Effector memory CD8-positive, alpha-beta T cell (primary cell): ENCODE measurements at places on chromosomes 5 and 9.

GRCh38 chr9:118401546-118401945, 697.3 kb downstream of the TLR4 start:
- no peak for DNase-seq

DNA sequence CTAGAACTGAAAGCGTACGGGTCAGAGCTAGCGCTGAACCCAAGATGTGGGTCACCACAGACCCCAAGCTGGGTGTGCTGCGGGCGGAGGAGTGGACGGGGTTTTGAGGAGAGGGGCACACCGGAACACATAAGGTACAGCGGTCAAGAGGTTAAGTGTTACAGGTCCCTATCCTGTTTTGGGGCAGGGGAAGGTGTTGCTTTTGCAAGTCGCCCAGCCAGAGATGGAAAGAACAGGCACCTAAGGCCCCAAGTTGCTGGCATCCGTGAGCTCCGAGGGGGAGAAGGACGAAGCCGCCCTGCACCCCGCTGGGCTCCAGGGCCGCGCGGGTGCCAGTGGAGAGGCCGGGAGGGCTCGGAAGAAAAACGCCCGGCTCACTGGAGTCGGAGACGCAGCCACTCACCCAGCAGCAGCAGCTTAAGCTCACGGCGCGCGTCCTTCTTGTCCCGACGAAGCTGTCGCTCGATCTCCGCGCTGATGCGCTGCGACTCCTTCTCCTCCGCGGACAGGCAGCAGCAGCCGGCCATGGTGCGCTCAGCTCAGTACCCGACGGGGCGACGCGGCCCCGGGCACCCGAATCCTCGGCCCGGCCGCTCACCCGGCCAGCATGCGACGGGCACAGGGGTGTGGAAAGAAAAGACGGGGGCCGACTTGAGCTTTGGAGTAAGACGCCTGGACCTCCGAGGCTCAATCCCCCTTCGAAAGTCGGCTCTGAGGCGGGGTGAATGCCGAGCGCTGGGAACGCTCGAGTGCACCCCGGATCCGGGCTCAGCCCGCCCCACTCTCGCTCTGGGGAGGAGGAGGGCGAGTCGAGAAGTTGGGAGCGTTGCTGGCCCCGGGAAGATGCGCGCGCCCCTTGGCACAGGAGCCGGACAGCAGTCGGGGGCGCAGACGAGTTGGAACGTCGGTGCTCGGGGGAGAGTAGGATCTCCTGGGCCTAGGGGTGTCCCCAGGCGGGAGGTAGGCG, 572 bp downstream of the GNA14 start:
- no peak for DNase-seq

- no peak for DNase-seq
Observed at GRCh38 chr5:55387865-55388264, 80.1 kb downstream of the MTREX start.

DNA sequence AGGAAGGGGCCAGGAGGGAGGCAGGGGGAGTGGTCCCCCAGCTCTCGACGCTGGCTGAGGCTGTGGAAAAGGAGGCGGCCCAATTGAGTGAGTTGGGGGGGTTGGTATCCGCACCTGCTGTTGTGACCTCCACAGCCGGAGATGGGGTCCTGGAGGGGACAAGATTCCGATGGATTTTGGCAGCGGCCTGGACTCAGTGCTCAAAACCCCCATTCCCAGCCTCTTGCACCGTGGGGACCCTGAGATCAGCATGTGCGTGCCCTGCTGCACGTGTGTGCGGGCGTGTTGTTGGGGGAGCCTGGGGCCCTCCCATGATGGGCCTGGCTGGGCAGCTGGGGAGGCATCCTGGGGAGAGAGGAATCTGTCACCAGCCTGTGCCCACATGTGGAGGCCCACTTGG, 15.0 kb downstream of the CNTFR start:
- no peak for DNase-seq

- DNase-seq: no peak
Observed at GRCh38 chr5:89769975-89770374, 639.6 kb downstream of the CETN3 start.

GRCh38 chr5:113354055-113354454, 80.7 kb downstream of the TSSK1B start:
- no peak for DNase-seq
